Mesothelial cell of epicardium (in vitro differentiated cells): ENCODE measurements at places on chromosomes 16 and 17. TPM values are rescaled to one million over a fixed set of nuclear protein-coding genes. Genes with fewer than 3 reads are reported as not detected.
A peak's percentile ranks its signal among the peaks of the same experiment; 100 is the strongest.

Gene CLDN7
- total RNA-seq = 79.2 to 86.1 TPM (median 79.9 TPM) in 3 replicates

Gene NLRP1
- 36.2 to 37.1 TPM (median 36.5 TPM) in 3 replicates for total RNA-seq

DNA sequence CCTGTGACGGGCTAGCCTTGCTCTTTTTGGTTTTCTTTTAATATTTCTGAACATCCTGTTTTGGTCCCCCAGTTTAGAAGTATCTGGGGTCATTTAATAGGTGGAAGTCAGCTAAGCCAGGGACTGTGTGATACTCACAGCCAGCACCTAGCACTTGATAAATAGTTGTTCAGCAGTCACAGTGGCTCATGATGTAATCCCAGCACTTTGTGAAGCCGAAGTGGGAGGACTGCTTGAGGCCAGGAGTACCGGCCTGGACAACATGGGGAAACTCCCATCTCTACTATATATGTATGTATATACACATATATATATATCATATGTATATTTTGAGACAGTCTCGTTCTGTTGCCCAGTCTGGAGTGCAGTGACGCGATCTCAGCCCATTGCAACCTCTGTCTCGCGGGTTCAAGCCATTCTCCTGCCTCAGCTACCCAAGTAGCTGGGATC, 1.8 kb upstream of the ZNRF1 start:
- no peak for DNase-seq

DNA sequence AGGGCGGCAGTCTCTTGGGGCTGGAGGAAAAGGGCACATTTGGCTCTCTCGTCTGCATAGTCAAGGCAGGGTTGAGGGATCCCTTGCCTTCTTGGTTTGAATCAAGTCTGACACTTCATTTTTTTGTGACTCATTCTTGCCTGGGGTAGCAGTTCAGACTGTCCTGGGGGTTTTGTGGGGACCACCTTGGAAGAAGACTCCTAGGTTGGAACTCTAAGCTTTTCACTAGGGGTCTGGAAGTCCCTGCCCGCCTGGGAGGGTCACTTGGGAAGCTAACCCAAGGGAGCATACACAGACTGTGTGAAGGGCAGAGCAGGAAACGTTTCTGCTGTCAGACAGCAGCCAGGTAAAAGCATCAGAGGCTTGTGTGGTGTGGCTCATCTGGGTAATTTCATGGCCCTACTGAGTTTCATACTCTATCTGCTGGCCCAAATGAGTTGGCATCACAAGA, 11.3 kb downstream of the YPEL2 start:
- no peak for DNase-seq

- peak; percentile 3 for DNase-seq
Measured at GRCh38 chr17:40554646-40555295, 10.5 kb downstream of the CCR7 start.

Gene GPS2
- total RNA-seq = 42.1 to 52.4 TPM (median 46.2 TPM) in 3 replicates

Gene CCDC200
- not detected in 3 replicates for total RNA-seq

GRCh38 chr16:26645614-26646013, 421.1 kb upstream of the C16orf82 start:
- DNase-seq = peak; percentile 37

DNA sequence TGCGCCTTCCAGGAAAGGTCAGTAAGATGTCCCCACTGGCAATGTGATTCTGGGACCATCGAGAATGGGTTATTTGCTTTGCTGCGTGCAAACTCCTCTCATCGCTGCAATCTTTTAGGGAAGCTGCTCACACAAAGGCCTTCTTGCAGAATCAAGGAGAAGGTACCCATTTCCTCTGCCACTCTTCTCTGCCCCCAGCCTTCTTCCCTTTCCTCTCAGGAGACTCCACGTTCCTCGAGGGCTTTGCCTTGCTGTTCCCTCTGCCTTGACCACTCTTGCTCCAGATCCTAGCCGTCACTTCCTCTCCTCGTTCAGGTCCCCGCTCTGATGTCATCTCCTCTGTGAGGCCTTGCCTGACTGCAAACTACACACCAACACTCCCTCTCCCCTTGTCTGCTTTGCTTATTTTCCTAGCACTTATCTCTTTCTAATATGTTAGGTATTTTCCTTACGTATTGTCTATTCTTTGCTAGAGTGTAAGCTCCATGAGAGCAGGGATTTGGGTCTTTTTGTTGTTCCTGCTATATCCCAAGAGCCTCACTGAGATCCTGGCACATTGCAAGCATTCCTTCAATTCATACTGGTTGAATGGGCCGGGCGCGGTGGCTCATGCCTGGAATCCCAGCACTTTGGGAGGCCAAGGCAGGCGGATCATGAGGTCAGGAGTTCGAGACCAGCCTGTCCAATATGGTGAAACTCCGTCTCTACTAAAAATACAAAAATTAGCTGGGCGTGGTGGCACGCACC, 5.3 kb upstream of the CRK start:
- no peak for DNase-seq

Gene UMOD
- not detected in 3 replicates for total RNA-seq

Gene KRTAP3-1
- 0.41 to 1.3 TPM (median 0.95 TPM) in 3 replicates for total RNA-seq

Gene TBC1D3E
- not detected in 3 replicates for total RNA-seq

- no peak for DNase-seq
Measured at GRCh38 chr17:8826808-8827435, 27.8 kb upstream of the MFSD6L start.

Gene RAB34
- 172 to 181 TPM (median 178 TPM) in 3 replicates for total RNA-seq

Gene GALR2
- not detected in 3 replicates for total RNA-seq
